ENCODE measurements at places on chromosomes 1 and 21.

DNA sequence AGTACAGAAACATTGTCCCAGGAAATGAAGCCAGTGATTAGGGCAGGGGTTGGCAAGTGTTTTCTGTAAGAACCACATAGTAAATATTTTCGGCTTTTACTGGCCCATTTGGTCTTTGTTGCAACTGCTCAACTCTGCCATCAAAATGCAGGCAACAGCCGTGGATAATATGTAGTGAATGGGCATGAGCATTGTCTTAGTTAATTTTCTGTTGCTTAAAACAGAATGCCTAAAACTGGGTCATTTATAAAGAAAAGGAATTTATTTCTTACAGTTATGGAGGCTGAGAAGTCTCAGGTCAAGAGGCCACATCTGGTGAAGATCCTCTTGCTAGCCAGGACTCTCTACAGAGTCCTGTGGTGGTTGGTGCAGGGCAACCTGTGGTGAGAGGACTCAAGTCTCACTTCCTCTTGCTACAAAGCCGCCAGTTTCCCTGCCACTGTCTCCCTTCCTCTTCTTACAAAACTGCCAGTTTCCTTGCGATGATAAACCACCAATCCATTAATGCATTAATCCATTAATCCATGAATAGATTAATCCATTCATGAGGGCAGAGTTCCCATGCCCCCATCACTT lies 166.4 kb downstream of the PSMG1 start:
- DNase-seq: no peak

DNA sequence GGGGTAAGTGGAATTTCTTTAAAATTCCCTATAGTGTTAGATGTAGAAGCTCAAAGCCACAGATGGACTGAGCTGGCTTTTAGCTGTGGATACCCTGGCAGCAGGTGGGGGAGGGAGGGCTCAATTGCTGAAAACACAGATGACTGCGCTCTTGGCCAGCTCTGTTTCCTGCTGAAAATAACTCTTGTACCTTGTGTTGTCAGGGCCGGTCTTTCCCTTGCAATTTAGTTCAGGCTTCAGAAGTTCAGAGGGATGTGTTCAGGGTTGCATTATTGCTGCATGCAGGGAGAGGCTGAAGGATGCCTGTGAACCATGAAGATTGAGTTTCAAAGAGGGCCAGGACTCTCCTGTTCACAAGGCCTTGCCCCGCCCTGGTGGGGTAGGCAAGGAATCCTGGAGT lies 58.1 kb upstream of the GCLM start:
- no peak for DNase-seq

DNA sequence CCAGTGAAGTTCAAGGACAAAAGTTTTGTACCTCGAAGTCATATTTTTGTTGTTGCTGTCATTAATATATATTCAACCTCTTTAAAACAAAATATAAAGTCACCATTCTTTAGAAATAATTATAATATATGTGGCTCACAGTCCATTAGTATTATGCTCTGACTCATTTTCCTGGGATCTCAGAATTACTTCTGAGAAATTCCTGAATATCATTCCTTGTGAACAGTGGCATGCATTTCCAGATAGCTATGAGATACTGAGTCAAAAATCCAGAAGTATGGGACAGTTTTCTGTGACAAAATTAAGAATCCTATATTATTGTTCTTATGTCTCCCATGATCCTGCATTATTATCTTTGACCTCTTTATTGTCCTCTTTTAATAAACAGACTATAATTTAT lies 13.8 kb upstream of the RGS21 start:
- DNase-seq: no peak

GRCh38 chr1:43669878-43670277 lies 19.9 kb downstream of the KDM4A start:
- DNase-seq: no peak

DNA sequence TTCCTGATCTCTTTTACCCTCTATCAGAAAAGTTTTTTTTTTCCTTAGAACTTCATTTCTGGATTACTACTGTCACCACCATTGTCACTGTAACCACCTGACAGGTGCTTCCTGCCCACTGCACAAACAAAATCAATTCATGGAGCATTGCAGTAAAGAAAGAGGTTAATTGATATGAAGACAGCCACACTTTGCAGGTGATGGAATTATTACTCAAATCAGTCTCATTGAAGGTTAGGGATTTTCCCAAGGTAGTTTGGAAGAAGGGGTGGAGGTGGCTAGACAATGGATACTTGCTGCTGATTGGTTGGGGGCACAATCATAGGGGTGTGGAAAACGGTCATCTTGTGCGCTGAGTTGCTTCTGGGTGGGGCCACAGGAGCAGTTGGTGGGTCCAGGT lies 230.8 kb upstream of the CACYBP start:
- no peak for DNase-seq

GRCh38 chr1:167720965-167721616 lies 691 bp upstream of the MPZL1 start:
- DNase-seq: no peak

GRCh38 chr1:53581476-53581875 lies 122.3 kb downstream of the DMRTB1 start:
- no peak for DNase-seq

DNA sequence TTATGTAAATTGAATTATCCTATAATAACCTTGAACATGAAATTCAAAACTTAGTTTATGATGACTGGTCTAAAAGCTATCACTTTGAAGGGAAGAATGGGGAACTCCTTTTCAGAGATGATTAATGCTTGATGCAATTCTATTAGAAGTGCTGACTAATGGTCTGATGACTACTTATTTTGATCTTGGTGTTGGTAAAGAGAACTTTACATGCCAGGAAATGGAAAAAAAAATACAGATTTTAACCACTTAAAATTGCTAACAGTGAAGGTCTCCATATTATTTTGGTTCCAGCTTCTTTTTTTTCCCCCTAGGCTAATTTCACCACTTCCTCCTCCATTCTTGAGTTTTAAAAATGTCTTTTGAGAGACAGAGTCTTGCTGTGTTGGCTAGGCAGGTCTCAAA lies 22.9 kb downstream of the S1PR1 start:
- DNase-seq: no peak
